ENCODE measurements at places on chromosomes 2 and 18.

- DNase-seq = no peak
Measured at GRCh38 chr2:145601361-145601925, 1081.5 kb upstream of the ZEB2 start.

DNA sequence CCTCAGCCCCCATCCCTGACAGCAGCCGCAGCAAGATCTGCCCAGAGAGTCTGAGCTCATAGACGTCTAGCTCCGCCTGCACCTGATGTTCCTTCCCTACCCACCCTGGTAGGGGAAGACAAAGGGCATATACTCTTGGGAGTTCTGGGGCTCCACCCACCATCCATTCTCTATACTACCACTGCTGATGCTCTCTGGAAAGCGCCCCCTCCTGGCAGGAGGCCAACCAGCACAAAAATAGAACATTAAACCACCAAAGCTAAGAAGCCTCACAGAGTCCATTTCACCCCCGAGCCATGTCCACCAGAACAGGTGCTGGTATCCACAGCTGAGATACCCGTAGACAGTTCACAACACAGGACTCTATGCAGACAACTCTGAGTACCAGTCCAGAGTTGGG lies 662.6 kb upstream of the FAM98A start:
- DNase-seq = no peak

- DNase-seq = no peak
Measured at GRCh38 chr2:70806013-70806412, 14.4 kb downstream of the CLEC4F start.

DNA sequence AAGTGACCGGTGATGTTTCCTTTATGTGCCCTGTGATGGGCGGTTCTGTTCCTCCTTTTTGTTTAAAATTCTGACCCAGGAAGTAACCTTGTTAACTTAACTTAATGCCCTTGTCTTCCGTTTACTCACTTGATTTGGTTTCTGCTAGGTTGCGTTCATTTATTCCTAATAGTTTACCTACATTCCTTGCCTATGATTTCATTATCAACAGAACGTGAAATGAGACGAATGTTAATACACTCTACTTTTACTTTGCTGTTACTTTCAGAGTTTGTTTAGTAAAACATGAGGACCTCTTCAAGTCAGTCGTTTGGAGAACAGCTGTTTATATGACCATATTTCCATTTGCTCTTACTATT lies 638 bp downstream of the CEP192 start:
- no peak for DNase-seq

DNA sequence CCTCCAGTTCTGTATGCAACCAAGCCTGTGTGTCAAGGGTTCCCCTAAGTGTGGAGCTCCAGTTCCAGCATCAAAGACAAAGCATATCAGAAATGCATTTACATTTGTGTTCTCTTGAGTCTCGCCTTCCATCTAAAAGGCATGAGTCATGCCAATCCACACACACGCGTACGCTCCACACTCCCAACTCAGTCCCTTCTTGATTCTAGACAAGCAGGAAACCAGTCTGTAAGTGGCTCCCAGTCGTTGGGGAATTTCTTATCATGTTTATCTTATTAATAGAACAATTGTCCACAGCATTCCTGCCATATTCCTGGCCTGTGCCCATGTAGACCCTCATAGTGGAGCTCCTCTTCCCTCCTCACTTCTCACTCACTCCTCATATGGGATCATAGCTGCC lies 86.4 kb upstream of the SLC35G4 start:
- DNase-seq = no peak

DNA sequence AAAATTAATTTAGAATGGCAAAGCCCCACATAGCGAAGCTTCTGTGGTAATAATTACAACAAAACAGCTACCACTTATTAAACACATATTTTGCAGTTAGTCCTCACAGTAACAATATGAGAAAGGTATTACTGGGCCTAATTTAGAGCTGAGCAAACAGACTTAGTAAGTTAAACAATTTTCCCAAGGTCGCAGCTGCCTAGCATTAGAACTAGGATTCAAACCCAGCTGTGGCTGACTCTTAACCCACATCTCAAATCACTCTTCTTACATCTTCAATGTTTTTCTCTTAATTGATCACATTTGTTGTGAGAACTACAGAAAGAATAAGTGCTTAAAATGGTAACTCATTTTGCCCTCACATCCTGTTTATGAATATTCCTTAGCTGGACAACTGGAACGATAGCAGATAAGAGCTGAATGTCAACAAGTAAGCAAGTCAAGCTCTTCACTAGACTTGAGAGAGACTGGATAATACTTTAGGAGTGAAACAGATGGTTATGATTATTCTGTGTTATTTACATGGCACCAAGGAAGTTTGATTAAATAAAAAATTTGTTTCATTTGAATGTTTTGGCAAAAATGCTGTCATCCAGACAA lies 59.4 kb upstream of the TMEM17 start:
- DNase-seq = no peak

- no peak for DNase-seq
Measured at GRCh38 chr2:238422285-238422684, 4.4 kb upstream of the ASB1 start.

DNA sequence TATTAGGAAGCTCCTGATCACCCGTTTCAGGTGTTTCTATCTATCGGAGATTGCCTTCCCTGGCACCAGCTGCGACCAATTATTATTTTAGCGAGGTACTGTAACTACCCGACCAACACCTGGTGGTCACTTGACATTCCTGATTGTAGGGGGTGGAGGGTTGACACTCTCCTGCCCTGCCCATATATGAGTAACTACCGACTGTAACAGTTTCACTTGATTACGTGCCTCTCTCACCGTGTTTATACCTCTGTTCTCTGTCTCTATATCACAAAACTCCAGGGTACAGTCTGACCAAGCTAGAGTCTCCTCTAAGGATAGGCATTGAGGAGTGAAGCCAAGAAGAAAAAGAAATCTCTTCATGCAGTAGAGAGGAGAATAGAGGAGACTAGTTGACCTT lies 268.0 kb upstream of the LRATD1 start:
- DNase-seq = no peak

DNA sequence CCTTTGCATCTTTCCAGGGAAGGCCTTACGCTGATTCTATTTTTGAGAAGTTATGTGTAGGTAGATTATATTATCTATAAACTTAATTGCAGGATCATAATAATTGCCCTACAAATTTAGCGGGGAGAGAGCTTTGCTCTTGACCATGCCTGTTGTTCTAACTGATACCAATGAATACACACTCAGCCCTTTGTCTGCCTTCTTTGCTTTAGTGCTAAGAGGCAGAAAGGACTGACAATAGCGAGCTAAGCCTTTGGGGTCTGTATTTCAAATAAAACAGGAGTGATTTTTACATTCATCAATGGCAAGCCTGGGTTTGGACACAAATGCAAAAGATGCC lies 115.3 kb upstream of the STON1 start:
- no peak for DNase-seq

- no peak for DNase-seq
Measured at GRCh38 chr2:79387431-79387830, 125.4 kb upstream of the CTNNA2 start.

GRCh38 chr2:46580416-46580815 lies 101.1 kb downstream of the TMEM247 start:
- DNase-seq = no peak

DNA sequence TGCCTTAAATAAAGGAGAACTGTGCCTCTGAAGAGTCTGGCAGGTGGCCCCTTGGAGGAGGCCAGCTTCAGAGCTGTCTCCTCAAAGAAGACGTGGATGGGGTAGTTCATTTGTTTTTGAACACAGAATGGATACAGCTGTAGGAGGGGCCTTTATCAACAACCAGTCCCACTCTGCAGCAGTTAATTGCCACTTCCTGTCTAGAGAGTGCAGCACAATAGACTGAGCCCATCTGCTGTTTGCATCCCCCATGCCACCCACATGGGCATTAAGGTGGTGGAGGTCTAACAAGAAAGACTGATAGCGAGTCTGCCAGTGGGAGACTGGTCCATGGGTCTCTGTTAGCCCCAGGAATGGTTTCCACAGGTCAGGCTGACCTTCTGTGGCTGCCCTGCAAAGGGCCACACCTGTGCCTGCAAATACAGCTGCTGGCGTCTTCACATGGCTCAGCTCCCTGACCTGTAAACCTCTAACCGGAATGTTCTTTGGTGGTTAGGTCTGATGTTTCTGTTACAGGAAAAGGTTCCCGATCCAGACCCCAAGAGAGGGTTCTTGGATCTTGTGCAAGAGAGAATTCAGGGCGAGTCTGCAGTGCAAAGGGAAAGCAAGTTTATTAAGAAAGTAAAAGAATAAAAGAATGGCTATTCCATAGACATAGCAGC lies 153.3 kb upstream of the ITGA6 start:
- DNase-seq = no peak

DNA sequence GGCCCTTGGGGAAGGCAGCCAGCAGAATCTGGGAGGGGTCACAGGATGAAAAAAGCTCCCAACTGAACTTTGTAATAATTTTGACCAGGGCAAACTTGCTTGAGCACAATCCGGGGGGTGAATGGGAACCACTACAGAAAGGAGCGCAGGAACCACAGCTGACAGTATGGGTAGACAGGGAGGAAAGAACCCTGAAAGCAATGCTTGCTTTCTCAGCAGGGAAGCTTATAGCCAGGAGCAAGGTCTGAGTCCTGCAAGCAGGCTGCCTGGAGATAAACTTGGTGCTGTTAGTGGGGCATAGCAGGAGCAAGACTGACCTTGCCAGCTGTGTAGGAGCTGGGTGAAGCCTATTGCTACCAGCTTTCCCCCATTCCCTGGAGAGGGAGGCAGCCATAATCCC lies 195.2 kb downstream of the MTCL1 start:
- DNase-seq = no peak

DNA sequence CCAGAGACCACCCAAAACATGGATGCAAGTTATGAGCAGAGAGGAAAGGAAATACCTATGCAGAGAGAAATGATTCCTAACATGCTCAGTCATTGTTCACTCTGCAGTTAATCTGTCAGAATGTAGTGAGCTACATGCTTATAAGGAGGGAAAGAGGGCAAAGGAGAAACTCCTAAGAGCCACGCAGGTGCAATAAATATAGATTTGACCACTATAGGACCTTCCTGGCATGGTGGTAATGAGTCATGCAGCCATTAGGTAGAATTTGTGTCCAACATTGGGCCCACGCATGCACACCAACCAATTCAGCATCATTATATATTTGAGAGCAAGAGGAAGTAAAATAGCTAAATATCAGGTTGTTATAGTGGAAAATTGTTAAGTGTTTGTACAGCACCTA lies 699.9 kb downstream of the DSC3 start:
- no peak for DNase-seq

GRCh38 chr18:59633317-59633716 lies 63.9 kb downstream of the CCBE1 start:
- DNase-seq = no peak

DNA sequence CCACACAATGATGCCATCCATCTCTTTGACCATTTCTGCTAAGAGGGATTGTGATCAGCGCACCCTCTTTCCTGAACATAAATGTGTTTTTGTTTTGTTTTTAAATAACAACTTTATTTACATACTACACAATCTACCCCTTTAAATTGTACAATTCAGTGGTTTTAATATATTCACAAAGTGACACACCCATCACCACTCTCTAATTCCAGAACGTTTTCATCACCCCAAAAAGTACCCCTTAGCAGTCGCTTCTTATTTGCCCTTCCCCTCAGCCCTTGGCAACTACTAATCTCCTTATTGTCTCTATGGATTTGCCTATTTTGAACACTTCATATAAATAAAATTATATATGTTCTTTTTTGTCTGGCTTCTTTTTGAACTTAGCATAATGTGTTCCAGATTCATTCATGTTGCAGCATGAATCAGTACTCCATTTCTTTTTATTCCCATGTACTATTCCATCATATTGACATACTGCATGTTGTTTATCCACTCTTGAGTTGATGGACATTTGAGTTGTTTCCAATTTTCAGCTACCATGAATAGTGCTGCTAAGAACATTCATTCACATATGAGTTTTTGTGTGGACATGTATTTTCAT lies 150.9 kb upstream of the NABP1 start:
- DNase-seq = no peak

DNA sequence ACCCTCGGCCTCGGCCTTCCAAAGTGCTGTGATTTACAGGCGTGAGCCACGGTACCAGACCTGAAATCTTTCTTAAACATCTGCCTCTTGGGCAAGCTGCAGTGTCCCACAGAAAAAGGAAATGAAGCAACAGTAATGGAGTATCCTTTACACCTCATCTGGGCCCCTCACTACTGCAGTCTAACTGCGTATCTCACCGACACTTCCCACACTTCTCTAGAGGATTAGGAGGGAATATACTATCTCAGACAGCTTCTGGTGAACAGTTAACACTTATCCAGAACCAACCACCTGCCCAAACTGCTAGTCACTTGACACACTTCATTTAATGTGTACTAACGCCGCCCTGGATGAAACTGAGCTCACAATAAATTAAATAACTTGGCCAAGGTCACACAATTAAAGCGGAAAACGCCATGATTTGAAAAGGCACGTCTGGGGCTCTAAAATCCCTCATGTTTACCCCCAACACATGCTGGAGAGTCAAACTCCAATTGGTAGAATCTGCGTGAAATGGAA lies 993 bp downstream of the COX7A2L start:
- no peak for DNase-seq

GRCh38 chr2:44934983-44935728 lies 6.3 kb upstream of the SIX3 start:
- no peak for DNase-seq

- DNase-seq = no peak
Measured at GRCh38 chr2:10398496-10398895, 49.6 kb downstream of the ODC1 start.

GRCh38 chr2:199668645-199669044 lies 182.3 kb downstream of the FTCDNL1 start:
- DNase-seq = no peak

GRCh38 chr2:241194811-241195210 lies 6.3 kb downstream of the ANO7 start:
- DNase-seq = no peak

DNA sequence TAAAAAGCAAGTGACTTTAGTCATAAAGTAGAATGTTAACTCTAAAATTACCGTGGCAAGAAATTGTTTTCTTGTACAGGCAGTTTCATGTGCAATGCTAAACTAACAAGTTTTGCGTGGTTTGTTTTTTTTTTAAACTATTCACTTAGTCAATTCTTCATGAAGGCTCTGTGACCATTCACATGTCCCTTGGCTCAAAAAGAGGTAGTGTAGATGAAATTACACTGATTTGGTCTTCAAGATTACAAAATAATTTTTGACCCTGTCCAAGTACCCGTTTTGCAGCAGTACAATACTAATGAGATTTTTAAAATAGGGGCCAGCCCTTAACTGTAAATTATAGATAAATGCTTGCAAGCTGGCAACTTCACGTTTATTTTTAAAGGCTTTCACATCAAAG lies 1.3 kb downstream of the TMEM131 start:
- DNase-seq = no peak

GRCh38 chr2:236974148-236974547 lies 111.5 kb upstream of the COPS8 start:
- DNase-seq = no peak

DNA sequence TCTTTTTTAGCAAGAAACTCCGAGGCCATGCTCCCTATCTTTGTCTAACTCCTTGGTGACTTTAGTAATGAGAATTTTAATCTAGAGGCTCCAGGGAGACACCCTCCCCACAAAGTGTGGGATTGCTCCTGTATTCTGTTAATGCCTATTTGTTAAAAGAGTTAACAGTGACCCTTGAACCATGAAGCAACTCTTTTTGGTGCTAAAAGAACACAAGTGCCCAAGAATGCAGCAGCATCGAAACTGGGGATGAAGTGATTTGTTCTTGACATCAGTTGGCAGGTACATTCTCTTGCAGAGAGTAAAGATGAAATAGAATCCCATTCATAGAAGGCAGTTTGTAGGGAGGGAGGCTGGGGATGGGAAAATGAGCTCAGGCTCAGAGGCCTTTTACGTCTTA lies 50.0 kb downstream of the FMNL2 start:
- DNase-seq = no peak
